ENCODE measurements at places on chromosomes 13 and 19.

DNA sequence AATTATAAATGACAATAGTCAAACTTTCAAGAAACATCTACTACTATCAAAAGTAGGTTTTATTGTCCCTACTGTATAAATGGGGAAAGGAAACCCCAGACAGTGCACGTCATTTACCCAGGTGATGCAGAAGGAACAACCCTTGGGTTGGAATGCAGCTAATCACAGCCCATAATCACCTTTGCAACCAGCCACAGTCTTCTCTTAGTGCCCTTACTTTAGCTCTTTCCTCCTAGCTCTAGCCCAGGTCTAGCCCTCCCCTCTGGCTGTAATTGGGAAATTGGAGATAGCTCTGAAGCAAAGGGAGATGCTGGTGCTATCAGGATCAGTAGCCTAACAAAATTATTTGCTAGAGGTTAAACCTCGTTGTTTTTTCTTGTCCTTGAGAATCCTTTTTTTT is 25.5 kb upstream of the TSC22D1 start:
- DNase-seq: no peak

DNA sequence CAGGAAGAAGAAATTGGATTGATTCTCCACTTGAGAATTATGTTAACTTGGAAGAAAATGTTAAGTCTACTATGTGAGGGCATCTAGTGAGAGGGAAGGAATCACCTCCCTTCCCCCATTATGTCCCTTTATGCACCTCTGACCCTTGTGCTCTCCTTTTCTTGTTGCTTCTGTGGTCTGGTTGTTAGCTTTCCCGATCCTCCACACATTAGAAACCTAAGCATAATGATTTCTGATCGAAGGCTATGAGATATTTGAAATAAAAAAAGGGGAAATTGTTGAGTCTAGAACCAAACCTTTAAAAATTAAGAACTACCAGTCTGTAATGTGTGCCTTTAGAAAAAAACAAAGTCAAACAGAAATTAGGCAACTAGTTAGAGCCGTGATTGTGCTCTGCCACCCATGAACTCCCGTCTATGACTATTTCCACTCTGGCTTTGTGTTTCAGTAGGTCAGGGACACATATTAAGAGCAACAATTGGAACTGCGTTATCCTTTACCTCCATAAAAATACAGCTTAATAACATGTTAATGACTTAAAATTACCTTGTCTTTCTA is 463 bp upstream of the GPC6 start:
- DNase-seq: no peak

GRCh38 chr13:72782717-72783116 is 784 bp downstream of the PIBF1 start:
- DNase-seq: no peak

GRCh38 chr19:19094513-19094912 is 30.7 kb downstream of the SLC25A42 start:
- DNase-seq: no peak

- no peak for DNase-seq
Measured at GRCh38 chr19:1019980-1020867, 699 bp downstream of the TMEM259 start.

GRCh38 chr19:49272204-49272603 is 52.8 kb downstream of the SLC6A16 start:
- no peak for DNase-seq

GRCh38 chr13:21670006-21670882 is 629 bp upstream of the FGF9 start:
- DNase-seq: peak; percentile 45

DNA sequence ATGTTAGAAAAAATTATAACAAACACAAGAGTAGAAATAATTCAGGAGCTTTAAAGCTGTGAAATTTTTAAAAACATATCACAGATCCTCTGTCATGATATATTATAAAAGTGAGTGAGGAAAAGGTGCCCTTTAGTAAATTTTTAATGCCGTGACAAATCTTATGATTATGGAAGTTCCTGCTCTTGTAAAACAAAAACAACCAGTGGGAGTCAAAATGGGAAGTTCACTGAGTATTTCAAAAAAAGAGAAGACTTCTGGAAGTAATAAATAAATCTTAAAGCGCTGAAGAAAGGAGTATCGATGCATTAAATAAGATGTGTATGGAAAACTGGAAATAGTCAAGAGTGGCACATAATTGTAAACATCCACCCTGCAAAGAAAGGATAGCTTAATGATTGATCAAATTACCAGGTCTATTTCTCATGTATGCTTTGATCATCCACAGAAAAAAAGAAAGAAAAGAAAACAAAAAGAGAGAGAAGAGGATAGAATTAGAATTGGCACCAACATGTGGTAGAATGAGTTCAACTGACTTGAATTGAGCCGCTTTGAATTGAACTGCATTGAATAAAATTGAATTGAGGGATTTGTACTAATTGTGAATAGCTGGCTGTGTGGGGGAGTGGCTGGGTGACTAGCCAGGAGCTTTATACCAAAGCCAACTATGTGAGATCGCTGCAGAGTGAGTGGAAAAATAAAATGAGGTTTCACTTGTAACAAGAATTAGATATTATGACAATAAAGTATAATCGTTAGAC is 647.6 kb upstream of the SPRY2 start:
- DNase-seq: no peak

GRCh38 chr13:30774214-30774730 is 38.9 kb downstream of the ALOX5AP start:
- DNase-seq: no peak

GRCh38 chr13:67075239-67075638 is 154.9 kb downstream of the PCDH9 start:
- no peak for DNase-seq

DNA sequence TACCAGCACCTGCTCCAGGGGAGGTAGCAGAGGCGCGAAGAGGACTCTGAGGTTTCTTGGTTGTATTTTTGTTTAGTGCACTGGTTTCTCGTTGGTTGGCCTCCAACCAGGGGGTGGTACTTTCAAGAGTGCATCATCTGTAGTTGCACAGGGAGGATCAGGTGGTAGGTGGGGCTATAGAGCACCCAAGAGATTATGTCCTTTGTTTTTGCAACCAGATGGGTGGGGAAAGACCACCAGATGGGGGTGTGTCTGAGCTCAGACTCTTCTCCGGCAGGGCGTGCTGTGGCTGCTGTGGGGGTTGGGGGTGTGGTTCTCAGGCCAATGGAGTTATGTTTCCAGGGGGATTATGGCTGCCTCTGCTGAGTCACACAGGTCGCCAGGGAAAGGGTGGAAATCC is 254.4 kb upstream of the KLF12 start:
- DNase-seq: no peak

- DNase-seq: no peak
Measured at GRCh38 chr19:17953869-17954268, 13.0 kb upstream of the KCNN1 start.

GRCh38 chr13:64758521-64759244 is 2471.5 kb downstream of the PCDH9 start:
- DNase-seq: no peak

DNA sequence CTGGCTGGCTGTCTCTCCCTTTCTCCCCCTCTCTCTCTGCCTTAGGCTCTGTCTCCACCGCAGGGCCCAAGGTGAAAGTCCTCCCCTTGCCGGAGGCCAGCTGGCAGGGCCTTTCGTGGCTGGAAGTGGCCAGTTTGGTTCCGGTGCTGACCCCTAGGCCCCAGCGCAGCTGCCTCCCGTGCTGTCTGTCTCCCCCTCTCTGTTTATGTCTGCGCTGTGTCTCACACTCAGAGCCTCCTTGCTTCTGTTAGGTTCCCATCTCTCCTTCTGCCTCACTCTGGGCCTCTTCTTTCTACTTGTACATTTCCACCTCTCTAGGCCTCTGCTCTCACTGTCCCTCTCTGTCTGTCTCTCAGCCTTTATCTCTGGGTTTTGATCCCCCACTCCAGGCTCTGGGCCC is 13.1 kb downstream of the CCDC97 start:
- no peak for DNase-seq

- DNase-seq: no peak
Measured at GRCh38 chr13:26616126-26616525, 58.6 kb downstream of the WASF3 start.

- DNase-seq: no peak
Measured at GRCh38 chr13:27182844-27183497, 11.4 kb upstream of the USP12 start.

DNA sequence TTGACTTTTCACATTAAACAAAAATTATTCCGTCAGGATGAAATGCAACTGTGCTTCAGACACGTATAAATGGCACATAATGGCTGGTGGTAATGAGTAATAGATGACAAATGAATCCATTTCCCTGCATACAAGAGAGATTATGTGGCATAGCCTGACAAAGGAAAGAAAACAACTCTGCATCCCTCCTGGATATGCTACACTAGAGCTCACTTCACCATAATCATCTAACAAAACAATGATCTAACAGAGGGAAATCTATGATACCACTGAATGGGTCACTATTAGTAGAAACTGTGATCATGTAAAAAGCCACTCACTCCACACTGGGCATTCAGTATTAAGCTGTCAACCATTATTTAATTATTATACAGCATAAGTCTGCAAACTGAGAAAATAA is 1498.4 kb downstream of the EFNB2 start:
- no peak for DNase-seq

- DNase-seq: no peak
Measured at GRCh38 chr13:45048890-45049407, 59.6 kb downstream of the GPALPP1 start.

DNA sequence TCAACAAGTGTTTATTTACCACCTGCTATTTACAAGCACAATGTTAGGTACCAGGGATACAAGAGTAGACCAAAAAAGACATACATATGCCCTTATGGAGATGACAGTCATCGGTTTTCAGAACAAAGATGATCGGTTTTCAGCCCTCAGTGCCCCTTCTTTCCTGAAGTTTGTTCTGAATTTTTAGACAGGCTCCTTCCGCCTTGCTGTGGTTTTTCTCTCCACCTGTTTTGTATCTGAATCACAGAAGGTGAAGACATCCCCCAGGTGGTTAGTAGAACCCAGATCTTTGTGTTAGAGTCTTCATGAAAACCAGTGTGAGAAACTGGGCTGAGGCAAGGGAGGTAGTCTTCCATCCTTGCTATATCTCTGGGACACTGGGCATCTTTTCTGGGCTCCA is 23.5 kb downstream of the ACTL9 start:
- no peak for DNase-seq

GRCh38 chr19:10812902-10813404 is 23.1 kb downstream of the TMED1 start:
- DNase-seq: no peak

GRCh38 chr13:49645451-49645850 is 17.1 kb downstream of the ARL11 start:
- DNase-seq: no peak

DNA sequence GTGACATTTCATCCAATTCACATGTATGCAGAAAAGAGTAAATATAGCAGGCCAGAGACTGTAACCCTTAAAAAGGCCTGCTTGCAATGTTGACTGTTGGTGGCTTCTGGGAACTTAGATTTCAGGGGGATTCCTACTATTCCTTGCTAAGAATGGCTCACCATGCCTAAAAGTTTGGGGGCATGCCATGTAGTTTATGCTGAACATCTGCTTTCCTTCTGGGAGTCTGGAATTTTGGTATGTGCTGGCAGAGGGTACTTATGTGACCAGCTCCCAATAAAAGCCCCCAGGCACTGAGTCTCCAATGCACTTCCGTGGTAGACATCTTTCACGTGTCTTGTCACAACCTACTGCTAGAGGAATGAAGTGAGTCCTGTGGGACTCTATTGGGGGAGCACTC is 88.4 kb upstream of the PCDH8 start:
- no peak for DNase-seq

DNA sequence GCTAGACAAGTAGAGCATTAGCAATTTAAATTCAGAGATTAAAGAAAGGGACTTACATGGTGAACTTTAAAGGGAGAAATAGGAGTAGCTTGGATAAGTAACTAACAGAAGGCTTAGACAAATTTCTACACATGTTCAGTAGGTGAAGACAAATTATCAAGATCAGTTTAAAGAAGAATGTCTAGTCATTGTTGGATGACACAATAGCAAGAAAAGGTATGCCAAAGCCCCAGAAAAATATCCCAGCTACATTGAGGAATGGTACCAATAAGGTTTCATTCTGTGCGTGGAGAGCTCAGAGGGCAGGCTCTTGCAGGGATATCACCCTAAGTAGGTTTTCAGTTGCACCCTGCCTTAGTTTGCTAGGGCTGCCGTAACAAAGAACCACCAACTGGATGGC is 3.5 kb upstream of the STK24 start:
- no peak for DNase-seq

DNA sequence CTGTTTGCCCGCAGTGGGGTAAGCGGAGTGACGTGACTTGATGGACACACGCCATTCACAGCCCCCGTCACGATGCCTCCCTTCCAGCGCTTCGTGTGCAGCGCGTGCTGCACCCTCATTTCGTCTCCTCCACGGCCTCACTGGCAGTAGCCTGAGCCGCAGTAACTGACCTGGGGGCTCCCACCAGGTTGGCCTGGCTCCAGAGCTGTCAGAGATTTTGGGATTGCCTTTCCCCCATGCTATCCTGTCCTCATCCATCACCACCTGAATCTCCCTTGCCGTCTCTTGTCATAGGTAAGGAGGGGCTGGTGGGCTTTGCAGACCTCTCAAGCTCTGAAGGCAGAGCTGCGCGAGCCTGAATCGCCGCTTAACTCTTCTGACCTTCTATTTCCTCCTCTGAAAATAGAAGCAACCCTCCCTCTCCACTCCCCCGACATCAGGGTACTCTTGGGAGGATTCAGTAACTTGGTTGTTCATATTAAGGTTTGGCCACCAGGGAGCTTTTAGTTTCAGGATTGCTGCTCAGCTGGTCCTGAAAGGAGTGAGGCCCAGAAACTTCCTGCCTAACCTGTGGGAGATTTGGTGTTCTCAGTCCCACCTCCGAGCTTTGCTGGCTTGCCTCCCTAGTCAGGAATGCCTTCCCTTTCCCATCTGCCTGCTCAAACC is 27.9 kb downstream of the SIGLEC5 start:
- DNase-seq: no peak

GRCh38 chr19:46782355-46783019 is 5.9 kb downstream of the SLC1A5 start:
- no peak for DNase-seq

GRCh38 chr13:84912720-84913119 is 886.5 kb downstream of the SLITRK6 start:
- DNase-seq: no peak

DNA sequence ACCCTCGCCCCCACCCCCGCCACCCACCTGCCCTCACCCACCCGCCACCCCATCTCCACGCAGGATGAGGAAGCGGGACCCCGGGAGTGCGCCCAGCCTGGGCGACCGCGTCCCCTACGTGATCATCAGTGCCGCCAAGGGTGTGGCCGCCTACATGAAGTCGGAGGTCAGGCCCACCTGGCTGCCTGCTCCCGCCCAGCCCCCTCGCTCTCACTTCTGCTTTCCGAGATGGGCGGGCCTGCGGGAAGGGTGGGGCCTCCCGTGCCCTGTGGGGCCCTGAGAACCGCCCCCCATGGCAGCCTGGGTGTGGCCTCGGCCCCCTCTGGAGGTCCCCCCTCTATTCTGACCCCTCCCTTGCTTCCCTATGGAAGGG is 3.1 kb upstream of the SPIB start:
- DNase-seq: no peak
